ENCODE measurements at places on chromosomes 2 and 18.

GRCh38 chr2:61252031-61252430 lies 90.0 kb downstream of the C2orf74 start:
- DNase-seq, result no peak

DNA sequence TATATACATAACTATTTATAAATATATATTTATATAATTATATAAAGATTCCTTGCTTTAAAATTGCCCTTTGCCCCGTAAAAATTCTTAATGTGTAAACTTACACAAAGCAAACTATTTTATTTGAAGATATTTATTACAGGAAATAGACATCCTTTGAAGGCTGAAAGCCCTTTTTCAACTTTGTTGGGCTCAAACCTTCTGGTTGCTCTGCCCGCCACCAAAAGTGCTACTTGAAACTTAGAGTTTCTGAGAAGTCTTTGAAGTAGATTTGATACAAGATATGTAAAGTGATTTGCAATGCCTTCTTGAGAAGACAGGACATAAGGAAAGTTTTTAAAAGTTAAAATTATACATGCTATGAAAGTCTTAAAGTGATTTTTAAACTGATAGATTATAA lies 36.6 kb upstream of the METAP1D start:
- DNase-seq, result no peak

DNA sequence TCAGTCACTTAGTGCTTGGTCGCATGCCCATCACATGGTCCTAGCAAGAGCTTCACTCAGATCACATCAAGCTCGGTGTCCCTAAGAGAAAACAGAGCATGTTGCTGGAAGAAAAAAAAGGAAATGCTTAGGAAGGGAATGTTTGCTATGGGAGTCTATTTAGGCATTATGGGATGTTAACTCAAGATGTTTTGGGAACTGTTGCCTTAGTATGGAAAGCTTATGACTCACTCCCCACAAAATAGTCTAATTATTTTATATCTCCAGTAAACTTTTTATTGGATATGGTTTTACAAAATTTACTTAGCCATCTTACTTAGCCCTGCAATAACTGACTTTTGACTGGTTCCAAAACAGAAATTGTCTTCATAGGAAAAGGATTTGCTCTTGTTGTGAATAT lies 439.5 kb upstream of the ZEB2 start:
- DNase-seq, result no peak

DNA sequence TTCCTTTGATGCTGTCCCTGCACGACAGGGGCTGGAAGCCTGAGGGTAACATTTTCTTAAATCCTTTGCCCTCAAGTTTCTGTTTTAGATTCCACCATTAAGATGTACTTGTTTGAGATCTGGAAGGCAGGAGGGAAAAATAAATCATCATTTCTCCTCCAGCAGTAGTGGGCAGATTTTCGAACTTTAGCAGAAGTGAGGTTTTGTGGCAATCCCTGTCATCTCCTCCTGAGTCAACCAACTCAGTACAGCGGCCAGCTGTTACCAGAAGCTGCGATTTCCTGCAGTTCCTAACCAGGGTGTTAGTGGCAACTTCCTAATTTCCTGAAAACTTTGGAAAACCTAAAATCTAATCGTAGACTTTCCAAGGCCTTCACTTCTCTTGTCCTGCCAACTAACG lies 517.2 kb upstream of the ACVR2A start:
- no peak for DNase-seq

DNA sequence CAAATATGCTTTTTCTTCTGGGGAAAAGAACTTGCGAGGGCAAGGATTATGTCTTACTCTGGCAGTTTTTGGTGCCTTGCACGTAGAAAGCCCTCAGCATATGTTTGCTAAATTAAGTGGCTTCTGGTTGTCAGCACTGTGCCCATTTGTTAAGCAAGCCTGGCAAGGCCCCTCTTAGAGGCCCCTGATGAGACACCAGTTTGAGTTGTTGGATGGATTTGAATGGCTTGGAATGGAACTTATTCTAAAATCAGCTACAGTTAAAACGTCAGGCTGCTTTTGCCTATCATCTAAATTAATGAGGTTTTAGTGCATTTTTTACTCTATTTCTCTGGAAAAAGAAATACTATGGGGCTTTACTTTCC lies 28.2 kb downstream of the TMEM182 start:
- DNase-seq, result no peak

GRCh38 chr18:32324181-32324580 lies 134.3 kb downstream of the MEP1B start:
- DNase-seq, result no peak

DNA sequence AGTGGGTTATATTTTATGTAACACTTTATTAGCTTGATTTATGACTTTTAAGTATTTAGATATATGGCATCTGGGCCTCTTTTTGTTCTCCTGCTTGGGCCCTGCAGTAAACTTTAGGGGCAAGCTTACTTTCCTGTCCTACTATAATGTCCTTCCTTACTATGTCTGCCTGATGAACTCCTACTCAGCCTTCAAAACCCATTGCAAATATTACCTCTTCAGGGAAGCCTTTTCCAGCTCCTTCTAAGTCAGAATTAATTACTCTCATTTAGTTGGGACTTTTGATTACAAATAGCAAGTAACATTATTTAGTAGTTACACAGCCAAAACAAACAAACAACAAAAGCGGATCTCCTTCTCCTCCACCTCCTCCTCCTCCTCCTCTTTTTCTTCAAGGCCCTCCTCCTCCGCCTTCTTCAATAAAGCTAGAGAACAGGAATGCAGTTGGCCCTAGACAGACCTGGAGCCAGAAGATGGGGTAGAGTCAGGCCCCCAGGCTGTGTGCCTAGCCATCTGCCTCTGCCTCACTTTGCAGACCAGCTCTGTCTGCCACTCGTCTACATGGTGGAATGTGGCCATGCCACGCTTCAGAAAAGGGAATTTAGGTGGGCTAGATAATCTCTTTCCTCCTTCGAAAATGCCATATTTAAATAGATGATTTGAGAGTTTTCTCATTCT lies 301.2 kb downstream of the SP3 start:
- DNase-seq, result no peak

- no peak for DNase-seq
These were observed 476.5 kb upstream of the SALL3 start for GRCh38 chr18:78503129-78503528.

GRCh38 chr2:185689906-185690539 lies 48.6 kb upstream of the FSIP2 start:
- no peak for DNase-seq

GRCh38 chr2:84781942-84782716 lies 98.8 kb downstream of the TRABD2A start:
- no peak for DNase-seq

DNA sequence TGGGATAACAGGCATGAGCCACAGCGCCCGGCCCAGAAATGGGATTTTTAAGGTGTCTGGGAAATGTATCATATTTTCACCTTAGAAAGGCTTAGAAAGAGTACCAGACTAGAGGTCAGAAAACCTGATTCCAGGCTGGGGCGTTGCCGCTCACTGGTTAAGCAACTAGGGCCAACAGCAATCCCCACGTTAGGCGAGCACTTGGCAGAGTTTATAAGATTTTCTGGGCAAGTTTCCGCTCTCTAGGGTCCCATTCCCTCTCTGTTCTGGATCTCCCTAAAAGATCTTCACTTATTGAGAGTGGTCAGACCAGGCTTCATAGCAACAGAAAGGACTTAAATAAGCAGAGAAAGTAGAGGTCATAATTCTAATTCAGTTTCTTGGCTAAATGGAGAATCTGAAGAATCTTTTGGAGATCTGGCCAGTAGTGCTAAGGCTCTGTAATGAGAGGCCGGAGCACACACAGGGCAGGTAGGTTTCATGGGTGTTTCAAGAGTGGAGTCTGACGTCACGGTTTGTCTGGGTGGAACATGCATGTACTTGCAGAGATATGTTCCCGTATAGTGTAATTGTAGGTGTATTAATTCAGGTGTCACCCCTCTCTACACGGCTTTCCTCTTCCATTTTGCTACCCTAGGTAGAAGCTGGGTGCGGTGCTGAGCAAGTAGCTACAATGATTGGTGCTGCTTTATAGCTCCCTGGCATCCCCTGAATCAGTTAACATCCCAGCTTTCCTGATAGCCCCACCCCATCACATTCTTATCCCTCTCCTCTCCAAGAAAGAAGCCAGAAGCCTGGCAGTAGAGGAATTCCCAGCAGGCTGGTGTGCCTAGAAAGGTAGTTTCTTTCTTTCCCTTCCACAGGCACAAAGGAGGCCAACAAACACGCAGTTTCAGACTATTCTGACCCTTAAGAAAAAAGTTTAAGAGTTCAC lies 4.4 kb upstream of the SMAD7 start:
- peak; percentile 74 for DNase-seq

- DNase-seq, result no peak
These were observed 20.0 kb downstream of the MEP1B start for GRCh38 chr18:32209685-32210445.

DNA sequence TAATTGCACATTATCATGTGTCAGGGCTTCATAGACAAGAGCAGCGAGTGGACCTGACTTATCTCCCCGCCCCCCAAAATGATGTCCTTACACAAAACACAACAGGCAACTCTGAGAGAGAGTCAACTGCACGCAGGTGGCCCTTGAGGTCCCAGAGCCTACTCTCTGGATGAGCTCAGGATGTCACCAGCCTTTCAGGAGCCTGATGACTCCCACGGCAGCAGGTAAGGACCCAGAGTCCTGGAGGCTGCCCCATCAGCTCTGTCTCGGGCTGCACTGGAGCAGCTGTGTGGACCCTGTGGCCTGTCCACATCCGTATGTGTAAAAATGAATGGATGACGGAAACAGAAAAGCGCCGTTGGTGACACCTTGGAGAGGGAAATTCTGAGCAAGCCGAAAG lies 130.9 kb downstream of the HDAC4 start:
- DNase-seq, result peak; percentile 48

All from sciatic nerve (tissue), 2 donors.